NK-92 treated with Interleukin-12 subunit alpha and Interleukin-12 subunit beta, amount 100 ng/mL, for 24 hours (cell line): ENCODE measurements at places on chromosomes 7 and 10.

DNA sequence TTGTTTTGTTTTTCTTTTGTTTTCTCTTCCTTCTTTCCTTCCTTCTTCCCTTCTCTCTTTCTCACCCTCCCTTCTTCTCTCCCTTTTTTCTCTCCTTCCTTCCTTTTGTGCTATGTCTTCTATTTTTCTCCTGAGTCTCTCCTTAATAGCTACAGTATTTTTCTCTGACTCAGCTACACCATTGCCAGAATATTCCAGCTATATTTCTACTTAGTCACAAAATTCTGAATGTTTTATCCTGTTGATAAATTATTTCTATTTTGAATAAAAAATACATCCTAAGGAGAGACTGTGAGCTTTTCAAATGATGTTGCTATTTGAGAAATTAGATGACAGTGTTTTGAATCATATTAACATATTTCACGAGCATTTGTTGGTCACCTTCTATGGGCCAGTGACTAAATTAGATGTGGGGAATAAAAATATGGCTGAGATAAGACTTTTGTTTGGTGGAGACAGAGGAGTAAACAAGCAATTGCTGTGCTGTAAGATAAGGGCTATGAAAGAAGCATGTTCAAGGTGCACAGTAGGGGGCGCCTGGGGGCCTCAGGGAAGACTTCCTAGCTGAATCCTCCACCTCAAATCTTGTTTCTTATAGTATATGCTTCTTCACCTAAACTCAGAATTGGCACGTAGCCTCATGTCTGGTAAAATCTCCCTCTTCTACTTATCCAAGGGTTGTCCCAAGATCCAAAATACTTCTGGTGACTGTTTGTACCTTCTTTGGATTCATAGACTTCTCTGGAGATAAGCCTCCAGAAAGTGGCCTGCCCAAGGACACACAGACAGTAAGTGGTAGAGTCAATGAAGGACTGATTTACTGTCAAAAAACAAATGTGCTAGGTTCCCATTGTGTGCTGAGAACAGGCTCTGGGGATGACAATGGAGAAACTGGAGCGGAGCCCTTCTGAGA is 115.5 kb upstream of the CREB5 start:
- peak; percentile 5 for DNase-seq

DNA sequence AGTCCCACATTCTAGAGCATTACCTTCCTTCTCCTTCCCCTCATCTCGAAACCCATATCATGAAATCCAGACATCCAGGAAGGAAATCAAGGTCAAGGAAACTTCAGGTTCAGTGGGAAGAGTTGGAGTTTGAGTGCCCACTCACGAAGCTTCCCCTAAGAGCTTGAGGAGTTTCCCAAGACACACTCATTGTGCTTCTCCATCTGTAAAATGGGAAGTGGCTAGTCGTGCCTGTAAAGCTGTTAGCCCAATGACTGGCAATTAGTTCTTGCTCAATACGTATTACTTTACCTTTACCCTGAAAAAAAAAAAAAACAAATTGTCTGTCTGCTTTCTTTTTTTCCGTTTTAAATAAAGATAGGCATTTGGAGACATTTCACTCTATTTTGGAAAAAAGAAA is 42.3 kb downstream of the GPAM start:
- no peak for DNase-seq

GRCh38 chr10:127426746-127427145 is 122.4 kb upstream of the NPS start:
- no peak for DNase-seq

GRCh38 chr7:18518555-18518954 is 23.0 kb downstream of the HDAC9 start:
- DNase-seq, result no peak

- no peak for DNase-seq
Observed at GRCh38 chr7:65404020-65404419, 30.4 kb downstream of the ZNF92 start.

GRCh38 chr7:105678811-105679495 is 97.7 kb upstream of the EFCAB10 start:
- no peak for DNase-seq

GRCh38 chr10:78129211-78129610 is 95.5 kb downstream of the RPS24 start:
- DNase-seq, result no peak

- no peak for DNase-seq
Observed at GRCh38 chr7:159000070-159000469, 143.7 kb downstream of the DYNC2I1 start.
